Pancreas (tissue), 10 donors: ENCODE measurements at places on chromosomes 16 and 17.

DNA sequence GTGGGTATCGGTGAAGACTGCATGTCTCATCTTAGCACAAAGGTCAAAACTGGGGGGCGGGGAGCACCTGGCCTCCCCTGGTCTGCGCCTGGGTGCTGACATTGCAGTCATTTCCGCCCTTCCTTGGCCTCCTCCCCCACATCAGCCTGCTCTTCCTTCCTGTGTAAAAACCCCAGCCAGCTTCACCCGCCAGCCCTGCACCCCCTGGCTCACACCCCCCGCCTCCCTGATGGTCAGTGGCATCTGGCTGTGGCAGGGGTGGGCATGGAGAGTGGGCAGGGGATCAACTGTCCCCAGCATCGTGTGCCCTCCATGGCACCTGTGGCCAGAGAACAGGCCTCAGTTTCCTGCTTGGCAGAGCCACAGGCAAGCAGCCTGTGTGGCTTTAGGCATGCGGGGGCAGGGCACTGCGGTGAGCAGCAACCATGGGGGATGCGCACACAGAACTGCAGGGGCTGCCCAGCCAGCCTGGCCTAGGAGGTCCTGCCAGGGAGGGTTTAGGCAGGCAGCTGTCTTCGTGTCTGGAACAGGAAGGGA, 26.5 kb upstream of the LASP1NB start:
- DNase-seq: no peak

GRCh38 chr16:53775821-53776431, 72.0 kb downstream of the FTO start:
- DNase-seq: peak; percentile 33

GRCh38 chr17:48388955-48389743, 40.9 kb downstream of the SKAP1 start:
- DNase-seq: no peak

- DNase-seq: no peak
Observed at GRCh38 chr16:81661082-81661481, 118.0 kb upstream of the PLCG2 start.

DNA sequence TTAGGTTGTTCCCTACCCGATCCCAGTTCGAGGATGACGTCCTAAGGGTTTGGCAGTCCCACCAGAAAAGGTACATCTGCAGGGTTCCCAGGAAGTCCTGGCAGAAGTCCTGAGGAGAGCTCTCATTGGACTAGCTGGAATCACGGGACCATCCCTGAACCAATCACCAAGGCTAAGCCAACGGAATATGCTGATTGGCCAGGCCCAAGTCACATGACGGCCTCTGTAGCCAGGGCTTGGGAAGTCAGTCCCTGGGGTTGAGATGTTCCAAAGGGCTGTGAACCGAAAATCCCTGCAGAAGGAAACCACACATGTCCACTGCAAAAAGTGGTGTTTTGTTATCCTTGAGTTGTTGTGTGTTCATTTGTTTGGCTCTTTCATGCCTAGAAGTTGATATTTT, 68.2 kb upstream of the ZNF423 start:
- no peak for DNase-seq

- DNase-seq: no peak
Observed at GRCh38 chr16:86083382-86084002, 184.5 kb downstream of the IRF8 start.

DNA sequence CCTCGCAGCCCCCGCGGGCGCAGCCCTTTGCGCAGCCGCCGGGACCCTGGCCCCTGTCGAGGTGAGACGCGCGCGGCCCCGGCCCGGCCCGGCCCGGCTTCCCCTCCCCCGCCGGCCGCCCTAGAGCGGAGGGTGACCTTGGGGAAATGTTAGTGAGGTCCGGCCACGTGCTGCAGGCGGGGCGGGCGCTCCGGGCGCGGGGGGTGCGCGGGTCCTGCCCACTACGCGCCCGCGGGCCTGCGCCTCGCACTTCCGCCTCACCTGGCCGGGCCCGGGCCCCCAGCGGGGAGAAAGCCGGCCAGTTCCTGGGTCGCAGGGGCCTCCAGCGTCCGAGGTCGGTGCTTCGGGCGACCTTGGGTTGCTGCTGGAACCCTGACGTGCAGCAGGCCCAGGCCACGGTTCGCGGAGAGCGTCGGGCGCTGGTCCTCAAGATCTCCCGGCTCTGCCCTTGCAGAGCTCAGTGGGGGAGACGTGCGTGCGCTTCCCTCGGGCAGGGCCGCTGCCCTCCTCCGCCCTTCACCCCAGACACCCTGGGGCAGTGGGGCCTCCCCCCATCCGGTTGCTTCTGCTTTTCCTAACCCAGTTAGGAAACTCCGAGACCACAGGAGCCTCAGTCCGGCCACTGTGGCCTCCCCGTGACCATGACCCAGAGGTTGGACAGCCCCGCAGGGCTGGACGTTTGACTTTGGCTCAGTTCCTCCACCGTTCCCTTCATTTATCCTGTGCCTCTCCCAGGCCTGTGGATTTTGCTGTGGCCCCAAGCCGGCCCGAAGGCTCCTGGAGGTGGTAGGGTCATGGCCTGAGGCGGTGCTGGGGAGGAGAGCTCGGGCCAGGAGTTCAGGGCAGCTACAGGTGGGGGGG, 791 bp downstream of the MCRIP2 start:
- peak; percentile 89 for DNase-seq

DNA sequence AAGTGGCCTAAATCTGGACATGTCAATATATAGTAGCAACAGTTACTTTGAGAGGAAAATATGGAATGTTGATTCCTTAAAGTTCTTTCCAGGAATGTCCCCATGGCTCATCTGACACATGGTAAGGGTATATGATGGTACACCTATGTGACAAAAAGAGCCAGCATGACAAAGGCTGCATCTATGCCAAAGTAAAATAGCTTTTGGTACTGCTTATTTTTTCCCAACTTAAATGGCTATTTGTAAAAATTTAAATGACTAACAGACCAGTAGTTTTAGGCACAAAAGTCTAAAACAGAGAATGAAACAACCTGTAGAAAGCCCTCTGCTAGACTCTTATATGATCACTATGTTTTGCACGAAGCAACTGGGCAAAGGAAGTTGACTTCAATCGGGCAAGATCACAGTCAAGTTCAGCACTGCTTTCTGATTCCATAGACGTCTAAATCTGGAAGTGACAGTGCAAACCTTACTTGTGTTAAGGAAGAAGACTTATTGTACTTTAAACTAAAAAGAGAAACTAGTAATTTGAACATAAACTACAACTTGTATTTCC, 135.1 kb downstream of the SKAP1 start:
- no peak for DNase-seq

- peak; percentile 72 for DNase-seq
Observed at GRCh38 chr17:64262198-64262999, 661 bp downstream of the TEX2 start.

DNA sequence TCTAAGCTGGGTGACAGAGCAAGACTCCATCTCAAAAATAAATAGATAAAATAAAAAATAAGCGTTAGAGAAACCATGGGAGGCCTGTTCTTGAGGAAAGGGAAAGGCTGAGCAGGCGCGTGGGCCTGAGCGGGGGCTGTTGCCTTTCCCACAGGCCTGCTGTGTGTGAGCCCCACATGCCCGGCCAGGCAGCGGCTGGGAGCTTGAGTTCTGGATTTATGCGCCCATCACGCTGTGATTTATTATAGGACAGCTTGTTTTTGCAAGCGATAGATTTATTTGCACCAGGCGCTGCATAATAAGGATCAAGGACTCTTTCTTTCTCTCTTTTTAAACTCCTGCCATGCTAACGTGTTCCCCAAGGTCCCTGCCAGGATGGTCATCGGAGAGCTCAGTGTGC, 14.8 kb upstream of the WFDC1 start:
- no peak for DNase-seq

- DNase-seq: no peak
Observed at GRCh38 chr17:64509179-64509578, 2.4 kb downstream of the CEP95 start.

GRCh38 chr16:77890075-77890474, 101.7 kb downstream of the VAT1L start:
- no peak for DNase-seq
